ENCODE measurements at places on chromosomes 1 and 21.

DNA sequence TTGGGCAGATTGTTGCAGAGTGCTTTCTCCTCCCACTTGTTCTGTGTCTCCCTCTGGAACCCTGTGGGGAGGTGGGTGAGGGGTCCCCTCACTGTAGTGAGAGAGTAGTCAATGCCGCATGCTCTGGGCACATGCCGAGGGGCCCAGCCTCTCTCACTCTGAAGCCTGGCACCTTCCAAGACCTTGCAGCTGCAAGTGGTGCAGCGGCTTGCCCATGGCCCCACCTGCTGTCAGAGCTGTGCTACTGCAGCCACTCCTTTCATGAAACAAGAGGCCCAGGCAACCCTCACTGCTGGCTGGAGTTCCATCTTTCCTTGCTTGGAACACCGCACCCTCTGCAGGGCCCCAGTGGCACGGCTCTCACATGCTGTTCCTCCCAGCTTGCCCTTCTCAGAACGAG is 58.4 kb upstream of the COL6A1 start:
- DNase-seq, result peak; percentile 73

DNA sequence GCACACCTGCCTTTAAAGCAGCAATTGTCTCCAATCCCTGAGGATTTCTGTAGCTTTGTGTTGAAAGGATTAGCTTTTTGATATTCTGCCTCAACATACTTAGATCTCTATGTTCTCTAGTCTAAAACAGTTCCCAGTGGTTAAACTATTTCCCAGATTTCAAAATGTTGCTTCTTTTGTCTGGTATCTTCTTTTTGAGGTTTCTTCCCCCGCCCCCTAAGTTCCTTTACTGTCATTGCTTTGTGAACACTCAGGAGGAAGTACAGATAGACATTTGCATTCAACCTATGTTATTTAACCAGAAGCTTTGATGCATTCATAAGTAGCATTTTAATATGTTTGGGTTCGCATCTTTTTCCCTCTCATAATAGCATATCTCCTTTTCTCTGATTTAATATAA is 33.5 kb downstream of the CYYR1 start:
- no peak for DNase-seq

DNA sequence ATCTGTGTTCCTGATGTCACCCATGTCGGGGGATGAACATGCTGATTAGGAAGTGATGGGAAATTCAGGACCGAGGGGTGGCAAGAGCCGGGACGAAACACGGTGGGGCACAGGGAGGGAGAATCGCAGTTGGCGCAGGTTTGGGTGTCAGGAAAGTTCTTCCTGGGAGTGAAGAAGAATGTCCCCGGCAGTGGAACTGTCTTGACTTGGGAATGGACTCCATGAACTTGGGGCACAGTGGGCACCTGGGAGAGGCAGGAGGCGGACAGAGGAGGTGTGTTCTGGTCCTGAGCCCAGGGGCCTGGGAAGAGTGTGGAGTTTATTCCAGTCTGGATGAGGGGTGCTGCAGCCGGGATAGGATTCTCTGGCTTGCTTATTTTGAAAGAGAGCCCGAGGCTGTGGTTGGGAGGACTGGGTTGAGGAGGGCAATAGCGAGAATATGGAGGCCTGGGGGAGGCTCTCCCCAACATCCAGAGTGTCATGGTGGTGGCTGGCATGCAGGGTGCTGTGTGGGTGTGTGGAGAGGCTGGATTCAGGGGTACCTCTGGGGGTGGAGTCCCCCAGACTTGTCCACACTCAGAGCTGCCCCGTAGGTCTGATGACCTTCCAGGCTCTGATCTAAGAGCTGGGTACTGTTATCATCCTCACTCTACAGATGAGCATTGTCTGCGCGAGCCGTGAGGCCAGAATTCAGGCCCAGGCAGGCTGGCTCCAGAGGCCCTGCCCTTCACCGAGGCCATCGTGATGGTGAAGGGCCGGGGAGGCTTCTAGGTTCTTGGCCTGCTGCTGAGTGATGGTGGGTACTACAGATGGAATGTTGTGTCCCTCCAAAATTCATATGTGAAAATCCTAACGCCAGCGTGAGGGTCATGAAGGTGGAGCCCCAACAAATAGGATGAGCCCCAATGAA is 274.5 kb upstream of the C1orf174 start:
- DNase-seq, result no peak

- no peak for DNase-seq
Measured at GRCh38 chr1:198889101-198889500, 250.3 kb downstream of the PTPRC start.

GRCh38 chr1:206558794-206559671 is 51.7 kb downstream of the RASSF5 start:
- DNase-seq, result no peak

GRCh38 chr1:175003521-175003920 is 3.8 kb downstream of the CACYBP start:
- no peak for DNase-seq

DNA sequence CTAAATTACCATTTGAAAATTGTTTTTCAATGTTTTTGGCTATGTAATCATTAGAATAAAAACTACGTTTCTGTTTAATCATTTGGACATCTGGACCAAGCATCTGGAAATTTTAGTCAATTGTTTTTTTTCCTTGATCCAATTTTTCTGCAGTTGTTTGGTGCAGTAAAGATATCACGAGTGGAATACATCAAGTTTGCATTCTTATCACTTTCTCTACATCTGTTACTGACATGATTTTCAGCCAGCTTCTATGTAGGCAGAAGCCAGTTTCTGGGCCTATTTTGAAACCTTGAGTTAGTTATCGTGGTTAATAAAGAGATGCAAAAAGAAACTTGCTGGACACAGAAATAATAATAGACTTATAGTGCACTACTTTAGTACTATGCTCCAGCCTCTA is 277.9 kb upstream of the ADAMTS5 start:
- no peak for DNase-seq

Data from activated gamma-delta T cell treated with Interleukin-2 at 50 U/mL for 16 hours (primary cell).